ENCODE measurements at places on chromosomes 1 and 21.

GRCh38 chr1:67298762-67299161 lies 8.9 kb upstream of the IL12RB2 start:
- ATAC-seq = no peak

DNA sequence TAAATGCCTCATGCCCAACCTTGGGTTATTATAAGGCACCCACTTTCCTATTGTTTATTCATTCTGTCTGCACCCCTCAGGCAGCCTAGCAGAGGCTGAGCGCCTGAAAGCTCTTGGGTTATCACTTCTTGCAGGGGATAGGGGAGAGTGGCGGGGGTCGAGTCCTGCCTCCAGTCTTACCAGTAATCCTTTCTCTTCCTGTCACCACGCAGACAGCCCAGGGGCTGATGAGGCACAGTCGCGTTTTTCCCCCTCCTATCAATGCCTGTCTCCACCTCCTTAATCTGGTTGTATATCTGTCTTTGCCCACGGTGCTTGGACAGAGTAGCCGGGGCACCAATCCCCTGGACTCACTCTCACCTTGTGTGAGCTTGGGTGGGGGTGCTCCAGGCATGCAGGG lies 733.1 kb downstream of the MATN1 start:
- ATAC-seq = no peak

DNA sequence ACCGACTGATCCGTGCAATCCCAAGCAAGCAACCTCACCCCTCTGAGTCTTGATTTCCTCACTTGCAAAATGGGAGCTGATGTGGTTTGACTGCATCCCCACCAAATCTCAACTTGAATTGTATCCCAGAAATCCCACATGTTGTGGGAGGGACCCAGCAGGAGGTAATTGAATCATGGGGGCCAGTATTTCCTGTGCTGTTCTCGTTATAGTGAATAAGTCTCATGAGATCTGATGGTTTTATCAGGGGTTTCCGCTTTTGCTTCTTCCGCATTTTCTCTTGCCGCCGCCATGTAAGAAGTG lies 58.4 kb downstream of the FHAD1 start:
- no peak for ATAC-seq

DNA sequence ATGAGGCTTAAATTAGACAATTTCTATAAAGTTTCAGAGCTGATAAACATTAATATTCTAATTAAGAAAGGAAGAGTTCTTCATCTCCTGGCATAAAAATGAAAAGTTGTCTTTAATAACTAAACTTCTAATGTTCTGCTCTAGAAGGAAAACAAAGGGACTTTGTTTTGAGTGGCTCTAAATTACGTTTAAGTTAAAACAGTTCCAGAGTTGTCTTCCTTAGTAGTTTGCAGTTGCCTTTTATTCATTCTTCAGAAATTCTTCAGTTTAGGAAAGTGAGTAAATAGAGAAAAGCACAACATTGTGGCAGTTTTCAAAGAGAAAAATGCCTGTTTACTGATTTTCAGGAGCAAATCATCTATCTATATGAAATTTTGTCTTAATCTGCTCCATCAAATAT lies 86.9 kb downstream of the TTC3 start:
- no peak for ATAC-seq

- no peak for ATAC-seq
Measured at GRCh38 chr1:165109013-165109412, 247.5 kb downstream of the LMX1A start.

- ATAC-seq = no peak
Measured at GRCh38 chr1:203133970-203134725, 6.6 kb downstream of the ADORA1 start.

DNA sequence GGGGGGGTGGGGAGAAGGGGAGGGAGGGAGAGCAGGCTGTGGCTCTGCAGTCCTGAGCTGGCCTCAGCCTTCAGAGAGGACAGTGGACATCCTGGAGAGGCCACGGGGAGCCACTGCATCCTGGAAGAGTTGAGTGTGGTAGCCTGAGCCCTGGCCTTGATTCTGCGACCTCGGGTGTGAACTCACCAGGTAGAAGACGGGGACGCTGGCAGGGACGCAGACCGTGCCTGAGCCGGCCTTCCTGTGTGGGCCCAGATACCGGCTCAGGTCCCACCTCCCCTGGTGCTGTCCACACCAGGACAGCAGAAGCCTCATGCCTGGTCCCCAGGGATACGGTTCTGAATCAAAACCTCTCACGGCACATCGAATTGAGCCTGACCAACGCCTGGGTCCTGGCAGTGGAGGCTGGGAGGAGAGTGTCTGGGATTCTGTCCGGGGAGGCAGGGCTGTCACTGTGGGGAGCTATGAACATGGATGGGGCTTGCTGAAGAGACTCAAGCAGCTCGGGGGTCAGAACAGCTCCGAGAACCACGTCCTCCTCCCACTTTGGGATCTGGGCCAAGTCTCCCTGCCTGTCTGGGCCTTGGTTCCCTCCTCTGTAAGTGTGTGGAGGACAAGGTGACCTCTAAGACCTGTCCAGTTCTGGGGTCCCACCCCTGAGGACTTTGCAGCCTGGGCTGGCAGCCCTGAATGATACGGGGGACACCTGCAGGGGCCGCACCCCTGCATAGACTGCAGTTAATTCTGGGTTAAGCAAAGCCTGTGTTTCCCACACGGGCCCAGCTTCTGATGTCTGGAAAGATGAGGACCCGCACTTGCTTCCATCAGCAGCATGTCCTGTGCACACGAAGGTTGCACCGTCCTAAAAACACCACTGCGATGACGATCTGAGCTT lies 30.4 kb downstream of the RRP1 start:
- ATAC-seq = no peak

DNA sequence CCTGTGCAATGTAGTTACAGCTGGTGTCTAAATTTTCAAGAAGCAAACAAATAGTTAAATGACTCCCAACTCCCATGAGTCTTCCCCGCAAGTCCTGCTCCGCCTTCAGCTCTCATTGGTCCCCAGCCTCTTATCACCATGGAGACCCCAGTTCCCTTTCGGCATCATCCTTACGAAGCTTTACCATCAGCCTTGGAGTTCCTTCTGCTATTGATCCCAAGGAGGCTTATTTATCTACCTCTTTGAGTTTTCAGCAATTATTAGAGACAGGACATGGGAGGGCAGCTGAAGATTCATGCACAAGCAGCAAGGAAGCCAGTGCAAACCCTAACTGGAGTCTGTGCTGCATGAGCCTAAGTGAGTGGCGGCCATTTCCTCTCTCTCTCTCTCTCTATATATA lies 12.3 kb downstream of the KCNA2 start:
- no peak for ATAC-seq

DNA sequence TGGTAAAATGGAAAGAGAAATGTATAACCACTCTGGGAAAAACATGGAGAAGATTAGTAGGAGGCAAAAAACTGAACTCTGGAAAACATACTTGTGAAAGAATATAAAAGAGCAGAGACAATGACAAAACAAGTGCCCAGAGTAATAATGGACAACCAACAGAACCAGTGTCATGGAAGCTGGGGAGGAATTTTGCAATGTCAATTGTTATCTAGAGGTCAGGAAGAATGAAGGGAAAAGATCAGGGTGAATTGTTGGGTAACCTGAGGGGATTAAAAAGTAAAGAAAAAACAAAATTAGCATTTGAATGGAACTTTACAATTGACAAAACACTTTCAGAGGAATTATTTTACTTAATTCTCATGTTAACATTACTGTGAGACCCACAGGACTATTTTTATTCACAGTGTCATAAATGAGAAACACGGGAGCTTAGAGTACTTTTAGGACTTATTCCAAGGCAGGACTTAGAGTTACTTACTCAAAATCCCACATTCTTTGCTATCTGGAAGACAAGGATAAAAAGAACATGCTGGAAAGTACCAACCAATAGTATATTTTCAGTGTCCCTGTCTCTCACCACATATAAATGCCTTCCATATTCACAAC lies 19.5 kb downstream of the JAM2 start:
- ATAC-seq = no peak

DNA sequence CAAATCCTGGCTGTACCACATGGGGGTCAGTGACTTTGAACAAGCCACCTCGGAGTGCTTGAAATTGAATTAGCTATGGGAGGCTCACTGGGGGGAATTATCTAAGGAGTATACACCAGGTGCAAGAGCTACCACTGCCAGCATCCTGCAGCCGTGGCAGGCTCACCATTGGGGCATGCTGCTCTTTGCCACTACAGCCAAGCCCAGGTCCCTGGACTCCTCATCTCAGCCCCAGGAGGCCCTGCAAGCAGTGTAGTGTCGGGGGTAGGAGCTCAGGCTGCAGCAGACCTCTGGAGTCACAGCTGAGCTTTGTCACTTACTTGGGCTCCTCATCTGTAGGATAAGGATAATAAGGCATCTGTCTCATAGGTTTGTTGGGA lies 35.3 kb downstream of the ACOT11 start:
- no peak for ATAC-seq

- no peak for ATAC-seq
Measured at GRCh38 chr21:45892916-45893739, 88.4 kb upstream of the COL6A1 start.

GRCh38 chr1:244347942-244348341 lies 103.8 kb downstream of the ADSS2 start:
- ATAC-seq = no peak

DNA sequence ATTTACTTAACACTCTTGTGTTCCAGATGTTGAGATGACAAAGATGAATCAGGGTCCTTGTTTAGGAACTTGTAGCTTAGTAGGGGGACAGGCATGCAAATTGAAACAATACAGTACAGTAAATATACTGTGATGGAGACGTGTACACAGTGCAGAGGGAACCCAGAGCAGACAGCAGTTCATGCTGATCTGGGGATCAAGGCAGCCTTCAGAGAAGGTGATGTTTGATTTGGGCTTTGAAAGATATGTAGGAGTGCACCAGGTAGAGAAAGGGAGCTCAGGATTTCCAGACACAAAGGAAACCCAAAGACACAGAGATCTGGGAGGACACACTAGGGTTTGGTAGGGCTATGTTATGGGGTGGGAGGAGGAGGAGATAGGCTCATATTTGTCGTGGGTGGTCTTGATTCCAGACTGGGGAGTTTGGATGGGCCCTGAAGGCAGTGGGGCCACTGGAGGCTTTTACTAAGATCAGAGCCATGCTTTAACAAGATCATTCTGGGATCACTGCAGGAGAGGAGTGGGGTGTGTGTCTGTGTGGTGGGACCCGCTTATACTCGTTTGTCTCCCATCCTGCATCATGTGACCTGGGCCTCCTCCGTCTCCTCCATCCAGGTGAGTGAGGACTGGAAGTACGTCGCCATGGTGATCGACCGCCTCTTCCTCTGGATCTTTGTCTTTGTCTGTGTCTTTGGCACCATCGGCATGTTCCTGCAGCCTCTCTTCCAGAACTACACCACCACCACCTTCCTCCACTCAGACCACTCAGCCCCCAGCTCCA lies 7.8 kb downstream of the CHRNB2 start:
- ATAC-seq = no peak

DNA sequence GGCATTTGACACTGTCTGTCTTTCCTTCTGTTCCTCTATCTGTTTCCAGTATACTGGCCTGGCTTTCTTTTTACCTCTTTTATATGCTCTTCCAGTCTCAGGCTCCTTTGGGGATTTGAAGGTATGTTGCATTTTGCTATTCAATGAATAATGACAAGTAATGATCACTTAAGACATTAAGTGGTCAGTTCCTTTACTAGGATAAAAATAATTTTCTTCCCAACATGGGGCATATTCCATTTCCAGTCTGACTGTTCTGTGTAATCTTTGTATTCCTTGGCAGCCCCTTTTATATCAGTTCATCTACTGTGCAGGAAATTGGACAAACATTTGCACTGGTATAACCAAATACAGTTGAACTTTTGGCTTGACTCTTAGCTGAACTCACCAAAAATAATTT lies 15.6 kb downstream of the METTL18 start:
- no peak for ATAC-seq

GRCh38 chr1:204714861-204715511 lies 29.4 kb upstream of the LRRN2 start:
- ATAC-seq = no peak

DNA sequence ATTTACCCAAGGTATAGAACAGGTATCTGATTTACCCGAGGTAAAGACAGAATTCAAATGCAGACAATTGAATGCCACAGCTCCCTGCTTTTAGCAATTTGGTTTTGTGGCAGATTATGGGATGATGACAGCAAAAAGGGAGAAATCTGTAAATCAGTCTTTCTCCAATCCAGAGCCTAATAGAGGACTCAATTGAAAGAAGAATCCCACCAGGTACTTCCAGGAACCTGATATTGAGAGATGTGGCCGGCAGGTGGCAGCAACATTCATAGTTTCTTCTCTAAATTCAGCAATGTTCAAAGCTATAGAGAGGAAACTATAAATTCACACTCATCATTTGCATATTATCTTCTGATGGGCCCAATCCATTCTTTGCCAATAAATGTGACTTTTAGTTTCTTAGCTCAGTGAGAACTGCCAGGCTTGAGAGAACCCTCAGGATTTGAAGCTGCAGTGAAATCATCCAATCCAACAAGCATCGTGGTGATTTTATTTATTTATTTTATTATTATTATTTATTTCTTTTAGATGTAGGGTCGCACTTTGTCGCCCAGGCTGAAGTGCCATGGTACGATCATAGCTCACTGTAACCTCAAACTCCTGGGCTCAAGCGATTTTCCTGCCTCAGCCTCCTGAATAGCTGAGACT lies 9.8 kb upstream of the PHACTR4 start:
- peak; percentile 69 for ATAC-seq

DNA sequence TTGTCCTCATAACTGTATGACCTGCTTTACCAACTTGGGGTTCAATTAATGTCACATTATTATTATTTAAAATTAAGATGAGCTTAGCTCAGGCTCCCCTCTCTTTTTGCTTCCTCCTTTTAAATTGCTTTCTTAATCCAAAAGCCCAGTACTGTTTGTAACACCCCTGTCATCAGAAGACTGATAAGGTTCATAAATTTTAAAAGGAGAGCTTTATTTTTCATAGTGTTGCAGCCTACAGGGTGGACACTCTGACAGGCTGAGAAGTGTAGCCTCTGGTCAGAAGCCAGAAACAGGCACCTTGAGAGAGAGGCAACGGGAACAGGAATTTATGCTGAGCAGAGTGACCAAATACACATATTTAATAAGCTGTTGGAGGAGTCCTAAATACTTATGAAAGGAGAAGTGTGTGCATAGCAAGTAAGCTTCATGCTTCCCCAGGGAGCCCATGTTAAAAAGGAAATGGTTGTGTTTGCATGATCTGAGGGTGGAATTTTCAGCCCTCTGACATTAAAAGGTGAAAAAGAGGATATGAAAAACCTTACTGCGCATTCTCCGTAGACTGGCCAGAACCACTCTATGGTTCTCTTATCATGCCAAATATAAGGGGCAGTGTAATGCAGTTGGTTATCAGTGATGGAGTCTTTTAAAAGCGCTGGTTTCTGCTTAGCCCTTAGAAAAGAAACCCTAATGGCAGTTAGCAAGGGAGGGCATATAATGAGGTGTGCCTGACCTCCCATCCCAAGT lies 30.5 kb upstream of the FGGY start:
- ATAC-seq = no peak
